HCT116 (cell line): ENCODE measurements at places on chromosomes 11 and 22.

DNA sequence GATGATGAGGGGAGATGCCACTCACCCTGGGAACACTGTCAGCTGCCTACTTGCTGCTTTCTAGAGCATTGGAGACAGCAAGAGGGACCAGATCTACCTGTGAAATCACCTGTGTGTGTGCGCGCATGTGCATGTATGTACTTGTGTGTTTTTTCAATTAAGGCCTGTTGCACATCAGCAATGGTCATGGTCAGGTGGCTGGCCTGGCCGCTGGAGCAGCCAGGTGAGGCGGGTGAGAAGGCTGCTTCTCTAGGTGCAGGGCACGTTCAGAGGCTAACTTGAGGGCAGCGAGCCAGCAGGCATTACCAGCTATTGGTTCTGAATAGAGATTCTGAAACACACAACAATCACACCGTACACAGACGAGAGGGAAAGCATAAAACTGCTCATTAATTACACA is 65.1 kb downstream of the PARVG start:
- DNase-seq = no peak

DNA sequence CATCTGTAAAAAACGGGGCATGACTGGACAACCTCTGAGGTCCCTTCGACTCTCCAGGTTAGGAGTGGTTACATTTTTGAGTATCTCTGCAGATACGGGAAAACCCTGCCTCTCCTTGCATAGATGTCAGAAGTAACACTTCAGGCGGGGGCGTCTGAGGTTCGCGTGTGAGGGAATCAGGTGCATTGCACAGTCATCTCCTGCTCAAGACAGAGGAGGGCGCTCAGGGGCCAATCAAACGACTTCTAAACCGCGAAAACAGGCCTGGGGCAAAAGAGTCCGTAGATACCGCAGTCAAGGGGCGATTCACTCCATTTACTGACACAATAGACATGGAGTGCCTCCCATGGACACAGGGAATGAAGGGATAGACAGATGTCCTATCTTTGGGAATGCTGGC is 31.7 kb downstream of the KIRREL3 start:
- DNase-seq = no peak

DNA sequence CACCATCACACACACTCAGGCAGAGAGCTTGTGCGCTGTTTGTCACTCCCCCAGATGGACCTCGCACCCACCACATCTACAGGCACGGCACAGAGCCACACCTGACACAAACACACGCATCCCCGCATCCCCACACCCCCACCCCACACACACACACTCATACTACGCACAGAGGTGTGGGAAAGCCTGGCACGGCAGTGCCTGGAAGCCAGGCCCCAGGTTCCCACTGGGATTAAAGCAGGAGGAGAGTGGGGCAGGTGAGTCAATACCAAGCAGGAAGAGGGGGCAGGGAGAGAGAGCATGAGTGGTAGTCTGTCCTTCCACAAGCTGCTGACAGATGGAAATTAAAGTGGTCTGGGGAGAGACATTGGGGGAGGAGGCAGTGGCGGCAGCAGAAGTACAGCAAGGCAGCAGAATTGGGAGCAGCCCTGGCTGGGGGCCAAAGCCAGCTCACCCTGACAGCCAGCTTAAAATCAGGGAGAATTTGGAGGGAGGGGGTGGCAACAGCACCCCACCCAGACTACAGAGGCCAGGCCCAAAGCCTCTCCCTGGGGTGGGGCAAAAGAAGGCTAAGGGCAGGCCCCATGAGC is 20.7 kb downstream of the TNKS1BP1 start:
- no peak for DNase-seq

- DNase-seq = no peak
Observed at GRCh38 chr11:35214226-35214770, 75.3 kb downstream of the CD44 start.

- no peak for DNase-seq
Observed at GRCh38 chr11:70668204-70669202, 270.2 kb downstream of the CTTN start.

DNA sequence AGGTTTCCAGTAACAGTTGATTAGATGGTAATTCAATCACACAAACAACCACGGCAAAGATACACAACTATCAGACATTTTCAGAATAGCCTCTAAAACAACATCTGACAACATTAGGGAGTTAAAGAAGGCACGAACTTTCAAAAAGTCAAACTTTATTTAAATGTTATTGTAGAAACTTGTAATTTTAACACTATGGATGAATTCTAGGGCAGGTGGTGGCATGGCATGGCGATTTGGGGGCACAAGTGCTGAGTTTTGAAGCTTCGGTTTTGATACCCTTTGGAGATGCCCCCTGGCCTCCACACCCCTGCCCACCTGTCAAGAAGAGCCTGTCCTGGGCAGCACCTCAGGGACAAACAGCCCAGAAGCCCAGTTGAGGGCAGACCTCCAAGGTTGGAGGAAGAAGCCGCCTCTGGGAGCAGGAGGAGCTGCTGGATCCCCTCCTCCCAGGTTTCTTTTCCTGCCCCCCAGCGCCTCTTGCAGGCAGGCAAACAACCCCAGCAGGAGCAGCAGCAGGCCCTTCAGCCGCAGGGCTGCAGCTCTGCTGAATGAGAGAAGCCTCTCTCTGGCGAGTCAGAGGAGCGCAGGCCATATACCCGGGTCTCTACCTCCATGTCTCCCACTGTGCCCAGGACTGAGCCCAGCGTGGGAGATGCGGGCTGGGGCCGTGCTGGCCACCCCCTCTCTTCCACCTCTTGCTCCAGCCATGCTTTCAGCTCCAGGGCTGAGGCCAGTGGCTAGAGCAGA is 102.1 kb upstream of the IGLL5 start:
- DNase-seq = no peak

DNA sequence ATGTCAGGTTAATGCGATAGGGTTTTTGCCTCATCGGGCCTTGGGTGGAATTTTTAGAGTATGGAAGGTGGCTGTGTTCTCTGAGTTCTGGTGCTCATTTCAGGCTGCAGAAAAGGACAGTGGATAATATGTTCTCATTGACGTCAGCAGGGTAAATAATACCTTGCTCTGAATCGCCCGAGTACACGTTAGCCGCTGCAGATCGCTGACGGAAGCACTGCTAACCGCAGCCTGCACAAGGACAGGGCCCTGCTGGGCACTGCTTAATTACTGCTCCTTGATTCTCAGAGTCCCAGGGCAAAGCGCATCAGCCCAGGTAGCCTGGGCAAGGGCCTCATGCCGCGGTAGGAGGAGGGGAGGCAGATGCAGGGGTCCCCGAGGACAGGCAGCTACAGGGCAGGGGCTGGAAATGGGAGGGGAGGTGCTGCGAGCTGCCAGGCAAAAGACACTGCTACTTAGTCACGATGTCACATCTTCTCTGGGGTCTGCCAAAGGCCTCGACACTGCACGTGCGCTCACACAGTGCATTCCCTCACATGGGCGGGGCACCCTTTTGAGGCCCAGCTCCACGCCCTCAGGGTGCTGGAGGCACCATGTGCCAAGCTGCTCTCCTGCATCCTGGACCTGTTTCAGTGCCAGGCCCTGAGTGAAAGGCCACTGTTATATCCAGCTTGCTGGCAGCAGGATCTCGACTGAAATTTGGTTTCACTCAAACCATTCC is 35.2 kb downstream of the PPP2R1B start:
- no peak for DNase-seq

- no peak for DNase-seq
Observed at GRCh38 chr22:26804911-26805539, 147.6 kb downstream of the MIAT start.

GRCh38 chr11:73260127-73260457 is 12.0 kb upstream of the P2RY6 start:
- DNase-seq = no peak

DNA sequence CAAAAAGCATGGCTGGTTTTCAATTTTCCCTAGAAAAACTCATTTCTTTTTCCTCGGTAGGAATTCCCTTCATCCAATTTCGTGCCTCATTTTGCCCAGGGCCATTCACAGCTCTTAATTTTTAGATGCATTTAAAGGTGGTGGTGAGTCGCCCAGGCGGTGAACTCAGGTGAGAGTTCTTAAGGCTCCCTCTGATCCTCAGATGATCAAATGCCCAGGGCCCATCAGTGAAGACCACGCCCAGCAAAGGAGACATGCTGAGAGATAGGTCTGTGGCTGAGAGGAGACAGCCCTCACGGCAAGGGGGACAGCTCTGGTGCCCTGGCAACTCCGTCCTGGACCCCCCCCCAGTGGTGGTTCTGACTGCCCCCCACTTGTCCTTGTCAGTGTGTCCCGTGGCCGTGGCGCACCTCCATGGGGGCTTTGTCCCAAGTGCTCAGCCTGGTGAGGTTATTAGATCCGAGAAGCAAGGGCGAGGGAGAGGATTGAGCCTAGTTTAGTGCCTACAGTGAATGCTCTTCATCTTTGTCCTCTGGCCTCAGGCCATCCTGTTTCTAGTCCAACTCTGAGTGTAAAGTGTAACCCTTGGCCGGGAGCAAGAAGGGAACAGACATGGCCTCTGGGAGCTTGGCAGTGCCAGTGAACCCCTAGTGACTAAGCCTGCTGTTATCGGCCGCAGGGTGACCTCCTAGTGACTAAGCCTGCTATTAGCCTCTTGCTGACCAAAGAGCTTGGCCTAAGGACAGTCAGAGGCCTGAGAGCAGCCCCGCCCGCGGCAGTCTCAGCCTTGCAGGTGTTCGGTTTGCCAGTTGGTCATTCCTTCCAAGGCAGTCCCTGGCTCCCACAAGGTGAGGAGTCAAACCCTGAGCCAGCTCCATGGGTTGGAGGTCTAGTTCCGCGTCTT is 83.5 kb downstream of the CTTN start:
- DNase-seq = peak; percentile 86

- no peak for DNase-seq
Observed at GRCh38 chr11:9903579-9903978, 239.7 kb downstream of the SWAP70 start.

- DNase-seq = no peak
Observed at GRCh38 chr11:91932151-91932821, 292.3 kb upstream of the FAT3 start.

GRCh38 chr22:36194971-36195370 is 6.6 kb downstream of the APOL4 start:
- DNase-seq = peak; percentile 22

DNA sequence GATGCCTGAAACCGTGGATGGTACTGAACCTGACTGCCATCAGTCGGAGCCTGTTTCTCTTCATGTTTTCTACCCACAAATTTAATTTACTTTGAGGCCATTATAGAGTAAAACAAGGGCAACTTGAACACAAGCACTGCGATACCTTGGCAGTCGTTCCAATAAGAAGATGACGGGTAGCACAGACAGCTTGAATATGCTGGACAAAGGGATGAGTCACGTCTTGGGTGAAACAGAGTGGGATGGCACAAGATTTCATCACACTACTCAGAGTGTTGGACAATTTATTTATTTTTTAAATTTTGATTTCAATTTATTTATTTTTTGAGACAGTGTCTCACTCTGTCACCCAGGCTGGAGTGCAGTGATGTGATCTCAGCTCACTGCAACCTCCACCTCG is 5.7 kb downstream of the DIXDC1 start:
- no peak for DNase-seq

DNA sequence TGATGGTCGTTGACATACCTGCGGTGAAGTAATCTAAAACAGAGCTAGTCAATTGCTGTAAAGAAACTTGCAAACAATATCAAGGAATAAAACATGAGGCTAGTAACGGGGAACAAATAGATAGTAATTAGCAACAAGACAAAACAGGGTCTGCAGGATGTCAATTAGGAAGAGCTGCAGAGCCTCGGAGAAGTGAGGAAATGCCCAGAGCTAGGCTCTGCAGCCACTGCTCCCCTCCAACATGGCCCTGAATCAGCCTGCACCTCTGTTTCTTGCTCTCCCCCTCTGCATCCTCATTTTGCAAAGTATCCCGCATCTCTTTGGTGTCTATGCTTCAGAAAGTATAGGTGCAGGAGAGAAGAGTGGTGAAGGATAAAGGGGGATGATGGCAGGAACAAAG is 507.4 kb upstream of the FAT3 start:
- DNase-seq = no peak

GRCh38 chr11:58938398-58938797 is 890 bp upstream of the GLYATL1 start:
- no peak for DNase-seq

DNA sequence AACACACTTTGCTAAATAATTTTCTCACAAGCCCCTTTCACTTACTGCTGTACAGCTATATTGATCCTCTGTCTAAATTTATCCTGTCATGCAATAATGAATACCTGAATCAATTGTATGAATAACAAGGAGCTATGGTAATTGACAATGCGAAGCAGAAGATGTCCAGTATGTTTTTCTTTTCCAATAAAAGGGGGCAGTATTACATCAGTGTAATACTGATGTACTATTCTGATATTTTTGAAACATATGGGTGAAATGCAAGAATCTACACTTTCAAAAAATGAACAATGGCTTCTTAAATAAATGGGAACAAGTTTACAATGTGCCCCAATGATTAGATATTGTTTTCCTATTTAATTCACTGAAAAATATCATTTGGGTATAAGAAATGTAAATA is 315.1 kb downstream of the SOX6 start:
- DNase-seq = no peak
